ENCODE measurements at places on chromosomes 12 and 14.

GRCh38 chr12:120903412-120904196, 554 bp downstream of the SPPL3 start:
- peak; percentile 25 for DNase-seq

- no peak for DNase-seq
Observed at GRCh38 chr12:104785886-104786285, 172.2 kb downstream of the SLC41A2 start.

- DNase-seq: no peak
Observed at GRCh38 chr14:105531894-105532623, 5.7 kb downstream of the TMEM121 start.

DNA sequence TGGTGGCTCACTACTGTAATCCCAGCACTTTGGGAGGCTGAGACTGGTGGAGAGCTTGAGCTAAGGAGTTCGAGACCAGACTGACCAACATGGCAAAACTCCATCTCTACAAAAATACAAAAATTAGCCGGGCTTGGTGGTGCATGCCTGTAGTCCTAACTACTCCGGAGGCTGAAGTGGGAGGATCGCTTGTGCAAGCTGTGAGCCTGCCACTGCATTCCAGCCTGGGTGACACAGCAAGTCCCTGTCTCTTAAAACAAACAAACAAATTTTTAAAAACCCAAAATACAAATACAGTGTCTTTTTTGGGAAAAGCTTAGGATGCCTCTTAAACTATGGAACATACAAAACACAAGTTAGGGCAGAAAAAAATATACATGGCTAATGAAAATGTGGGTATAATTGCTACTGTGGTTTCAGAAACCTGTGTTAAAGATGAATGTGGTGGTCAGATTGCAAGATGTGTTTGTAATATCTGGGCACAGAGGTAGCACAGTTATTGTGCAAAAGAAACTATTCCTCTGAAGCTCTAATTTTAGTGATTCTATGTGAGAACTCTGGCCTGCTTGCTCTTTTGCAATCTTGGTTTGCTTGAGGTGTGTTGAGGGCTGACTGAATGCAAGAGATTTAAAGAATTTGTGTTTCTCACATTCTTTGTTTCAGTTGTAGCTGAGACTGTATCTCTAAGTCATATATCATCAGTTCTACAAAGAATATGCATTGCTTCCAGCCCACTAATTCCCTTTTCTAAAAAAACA, 3.9 kb upstream of the HSPA2 start:
- no peak for DNase-seq

DNA sequence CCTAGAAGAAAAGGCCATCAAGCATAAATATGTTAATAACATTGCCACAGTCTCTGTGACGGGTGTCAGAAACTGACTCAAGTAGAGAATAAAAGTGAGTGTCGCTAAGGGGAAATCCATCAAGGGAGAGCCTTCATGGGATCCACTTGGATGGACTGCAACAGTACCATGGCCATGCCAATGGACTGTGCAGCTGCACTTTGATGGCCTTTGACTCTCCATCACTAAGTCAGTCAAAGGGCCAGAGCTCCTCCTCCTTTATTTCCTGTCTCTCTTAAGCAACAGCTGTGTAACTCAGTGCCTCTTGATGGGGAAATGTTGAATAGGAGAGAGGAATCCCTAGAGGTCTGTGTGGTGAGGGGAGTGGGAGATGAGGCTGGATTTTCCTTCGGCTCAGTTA, 335.2 kb downstream of the BMP4 start:
- peak; percentile 4 for DNase-seq

DNA sequence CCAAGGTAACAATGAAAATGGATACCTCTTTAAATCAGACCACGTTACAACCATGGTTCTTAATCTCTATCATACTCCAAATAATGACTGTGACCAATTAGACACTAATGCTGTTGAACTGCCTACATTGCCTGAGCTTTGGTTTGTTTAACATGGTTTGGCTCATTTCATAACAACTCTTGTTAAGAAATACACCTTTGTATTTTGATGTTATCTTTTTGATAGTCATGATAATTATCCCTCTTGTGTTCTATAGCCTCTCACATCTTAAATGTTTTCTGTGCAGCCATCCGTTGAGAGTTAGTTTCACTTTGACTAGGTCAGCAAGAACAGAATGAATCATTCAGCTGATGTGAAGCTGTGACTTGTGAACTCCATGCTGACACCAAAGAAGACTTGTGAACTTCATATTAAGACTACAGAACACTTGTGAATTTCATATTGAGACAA, 75.5 kb upstream of the RERGL start:
- no peak for DNase-seq

- no peak for DNase-seq
Observed at GRCh38 chr12:54221402-54221984, 32.7 kb upstream of the SMUG1 start.

DNA sequence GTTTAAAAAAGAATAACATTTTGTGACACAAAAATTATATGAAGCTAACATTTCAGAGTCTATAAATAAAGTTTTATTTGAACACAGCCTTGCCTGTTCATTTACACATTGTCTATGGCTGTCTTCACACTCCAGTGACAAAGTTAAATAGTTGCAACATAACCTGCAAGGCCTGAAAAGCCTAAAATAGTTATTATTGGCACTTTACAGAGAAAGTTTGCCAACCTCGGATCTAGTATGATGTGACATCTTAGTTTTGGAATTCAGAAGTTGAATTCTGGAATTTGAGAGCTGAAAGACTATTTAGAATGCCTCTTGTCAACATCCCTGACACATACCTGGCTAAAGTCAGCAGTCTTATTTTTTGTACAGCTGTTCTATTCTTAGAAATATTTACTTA, 68.3 kb downstream of the DYRK2 start:
- DNase-seq: no peak

DNA sequence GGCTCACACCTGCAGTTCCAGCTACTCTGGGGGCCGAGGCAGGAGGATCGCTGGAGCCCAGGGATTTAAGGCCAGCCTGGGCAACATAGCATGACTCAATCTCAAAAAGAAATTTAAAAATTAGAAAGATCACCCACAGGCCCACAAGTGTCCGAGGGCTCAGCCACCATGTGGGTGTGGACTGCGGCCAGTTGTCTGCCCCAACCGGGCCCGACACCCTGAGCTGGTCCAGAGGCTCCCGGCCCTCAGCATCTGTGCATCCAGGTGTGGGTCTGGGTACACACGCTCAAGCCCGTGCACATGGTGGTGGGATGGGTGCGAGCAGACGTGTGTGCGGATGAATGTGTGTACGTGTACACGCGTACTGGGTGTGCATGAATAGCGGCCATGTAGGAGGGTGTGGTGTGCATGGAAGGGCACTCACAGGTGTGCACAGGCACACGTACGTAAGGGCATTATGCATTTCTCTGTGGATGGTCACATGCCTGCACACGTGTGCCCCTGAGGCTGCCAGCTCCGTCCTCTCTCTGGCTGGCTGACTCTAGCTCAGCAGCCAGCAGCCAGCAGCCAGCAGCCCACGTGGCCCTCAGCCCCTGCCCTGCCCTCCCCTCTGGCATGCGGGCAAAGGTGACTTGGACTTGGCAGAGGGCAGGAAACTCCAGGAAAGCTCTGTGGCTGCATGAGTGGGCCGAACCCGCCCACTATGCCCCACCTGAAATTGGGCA, 23.3 kb upstream of the NUDT14 start:
- DNase-seq: no peak

- DNase-seq: peak; percentile 28
Observed at GRCh38 chr12:46983959-46984841, 95.2 kb upstream of the PCED1B start.

- DNase-seq: no peak
Observed at GRCh38 chr12:47892819-47893218, 12.0 kb downstream of the VDR start.

- no peak for DNase-seq
Observed at GRCh38 chr12:25524366-25524765, 28.7 kb downstream of the LMNTD1 start.

GRCh38 chr12:51874000-51874399, 13.9 kb upstream of the ANKRD33 start:
- no peak for DNase-seq

DNA sequence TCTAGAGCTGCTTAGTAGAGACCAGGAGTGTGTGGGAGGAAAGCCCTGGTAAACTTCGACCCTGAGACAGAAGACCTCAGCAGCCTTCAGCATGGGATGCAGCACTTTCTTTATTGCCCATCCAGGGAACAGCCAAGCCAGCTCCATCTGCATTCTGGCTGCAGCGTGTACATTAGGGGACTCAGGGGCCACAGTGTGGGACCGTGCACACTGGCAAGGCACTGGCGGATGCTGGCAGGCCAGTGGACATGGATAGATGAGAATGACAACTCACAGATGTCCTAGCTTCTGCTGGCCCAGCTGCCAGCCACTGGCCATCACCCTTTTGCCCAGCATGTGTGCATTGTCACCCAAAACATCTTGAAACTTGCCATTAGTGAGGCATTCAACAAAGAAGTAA, 12.5 kb downstream of the PLD4 start:
- DNase-seq: no peak

DNA sequence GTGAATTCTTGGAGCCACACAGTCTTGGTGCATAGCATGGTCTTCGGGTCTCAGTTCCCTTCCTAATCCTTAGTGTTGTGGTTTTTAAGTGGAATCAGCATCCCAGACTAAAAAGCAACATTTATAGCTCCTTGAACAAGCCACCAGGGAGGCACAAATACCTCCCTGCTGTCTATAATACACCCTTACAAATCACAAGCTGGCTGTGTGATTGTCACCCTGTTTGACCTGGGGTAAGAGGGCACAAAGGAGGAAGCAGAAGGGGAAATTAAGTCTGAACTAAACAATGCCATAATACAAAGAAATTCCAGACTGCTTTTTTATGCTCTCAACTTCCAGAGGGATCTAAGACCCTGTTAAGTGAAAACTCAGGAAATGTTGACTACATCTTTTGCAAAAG, 7.7 kb upstream of the MMP19 start:
- DNase-seq: no peak

DNA sequence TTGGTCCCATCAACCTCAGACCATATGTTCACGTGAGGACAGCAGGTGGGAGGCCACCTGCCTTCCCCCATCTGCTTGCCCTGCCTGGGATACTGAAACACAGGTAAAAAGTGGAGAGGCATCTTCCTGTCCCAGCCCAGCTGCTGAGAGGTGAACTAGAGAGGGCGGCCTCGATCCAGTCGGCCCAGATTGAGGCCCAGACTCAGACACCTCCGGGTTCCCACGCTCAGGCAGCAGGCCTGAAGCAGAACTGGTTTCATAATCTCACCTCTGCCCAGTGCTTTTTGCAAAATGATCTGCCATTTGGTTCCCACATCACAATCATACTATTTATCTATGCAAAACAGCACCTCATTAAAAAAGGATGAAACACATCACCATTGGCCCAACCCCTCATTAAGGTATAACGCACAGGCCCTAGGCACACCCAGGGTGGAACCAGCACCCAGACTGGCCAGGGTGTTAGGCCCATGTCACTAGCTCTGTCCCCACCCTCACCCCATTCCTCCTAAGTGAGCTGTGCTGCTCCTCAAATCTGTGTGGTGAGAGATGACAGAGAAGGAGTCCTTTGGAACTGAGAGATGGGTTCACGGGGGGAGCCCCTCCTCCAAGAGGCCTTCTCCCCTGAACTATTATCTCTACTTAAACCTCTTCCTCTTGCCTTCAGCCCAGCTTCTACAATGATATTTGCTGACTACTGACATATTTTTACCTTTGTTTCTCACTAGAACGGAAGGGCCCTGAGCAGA, 81.1 kb downstream of the ZFP36L1 start:
- no peak for DNase-seq

DNA sequence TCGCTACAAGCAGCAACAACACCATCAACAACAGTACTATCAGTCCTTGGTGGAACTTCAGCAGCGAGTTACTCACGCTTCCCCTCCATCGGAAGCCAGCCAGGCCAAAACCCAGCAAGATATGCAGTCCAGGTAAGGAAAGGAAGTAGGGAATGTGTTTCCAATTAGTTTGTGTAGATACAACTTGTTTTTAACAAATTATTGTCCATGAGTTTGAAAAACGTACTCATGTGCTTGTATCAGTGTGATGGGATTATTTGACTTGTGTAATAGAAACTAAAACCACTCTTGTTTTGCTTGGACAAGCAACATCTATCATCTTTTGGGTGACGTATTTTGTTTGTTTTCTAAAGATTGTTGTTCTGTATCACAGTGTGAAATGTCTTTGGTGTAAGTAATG, 137.9 kb downstream of the NAV3 start:
- DNase-seq: no peak

All from DMS153 (cell line).